ENCODE measurements at places on chromosomes 7 and 10.

DNA sequence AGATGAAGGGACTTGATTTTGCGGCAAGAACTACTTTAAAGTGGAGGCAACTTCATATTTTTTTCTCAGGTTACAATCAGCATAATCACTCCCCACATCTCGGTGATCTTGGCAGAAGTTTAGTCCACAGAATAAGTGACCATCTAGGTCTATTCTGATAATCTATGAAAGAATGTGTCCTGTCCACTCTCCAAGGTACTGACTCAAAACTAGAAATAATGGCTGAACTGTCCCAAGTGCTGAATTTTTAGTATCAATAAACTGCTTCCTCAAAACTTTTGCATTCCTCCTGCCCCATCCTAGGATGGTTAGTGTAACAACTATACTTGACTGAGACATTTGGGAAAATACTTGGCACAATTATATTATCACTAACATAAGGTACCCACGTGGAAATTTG lies 10.9 kb upstream of the CHRM2 start:
- no peak for DNase-seq

DNA sequence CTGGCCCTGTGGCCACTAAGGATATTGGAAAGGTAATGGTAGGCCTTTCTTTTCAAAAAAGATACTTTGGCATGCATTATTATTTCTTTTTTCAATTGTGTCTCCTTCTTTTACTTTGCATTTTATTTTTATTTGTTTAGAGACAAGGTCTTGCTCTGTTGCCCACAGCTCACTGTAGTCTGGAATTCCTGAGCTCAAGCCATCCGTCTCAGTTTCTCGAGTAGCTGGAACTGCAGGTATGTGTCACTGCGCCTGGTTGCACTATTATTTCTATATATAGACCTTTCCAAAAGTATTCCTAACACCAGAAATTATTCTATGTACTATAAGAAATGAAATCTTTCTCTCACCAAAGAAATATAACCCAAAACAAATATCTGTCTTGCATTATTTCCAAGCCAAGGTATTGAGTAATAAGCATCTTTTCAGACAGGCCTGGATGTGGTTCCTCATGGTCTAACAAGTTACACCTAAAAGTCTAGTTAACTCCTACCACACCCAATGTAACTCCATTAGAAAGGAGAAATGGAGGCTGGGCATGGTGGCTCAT lies 500.8 kb upstream of the ANKRD30A start:
- DNase-seq, result no peak

- no peak for DNase-seq
These were observed 67.8 kb downstream of the RELN start for GRCh38 chr7:103921692-103922091.

- no peak for DNase-seq
These were observed 45.9 kb upstream of the TNRC18 start for GRCh38 chr7:5469375-5470166.
